CD4-positive, alpha-beta T cell treated with Interleukin-2 at 100 ng/mL for 4 hours (primary cell): ENCODE measurements at places on chromosomes 3 and 15.

DNA sequence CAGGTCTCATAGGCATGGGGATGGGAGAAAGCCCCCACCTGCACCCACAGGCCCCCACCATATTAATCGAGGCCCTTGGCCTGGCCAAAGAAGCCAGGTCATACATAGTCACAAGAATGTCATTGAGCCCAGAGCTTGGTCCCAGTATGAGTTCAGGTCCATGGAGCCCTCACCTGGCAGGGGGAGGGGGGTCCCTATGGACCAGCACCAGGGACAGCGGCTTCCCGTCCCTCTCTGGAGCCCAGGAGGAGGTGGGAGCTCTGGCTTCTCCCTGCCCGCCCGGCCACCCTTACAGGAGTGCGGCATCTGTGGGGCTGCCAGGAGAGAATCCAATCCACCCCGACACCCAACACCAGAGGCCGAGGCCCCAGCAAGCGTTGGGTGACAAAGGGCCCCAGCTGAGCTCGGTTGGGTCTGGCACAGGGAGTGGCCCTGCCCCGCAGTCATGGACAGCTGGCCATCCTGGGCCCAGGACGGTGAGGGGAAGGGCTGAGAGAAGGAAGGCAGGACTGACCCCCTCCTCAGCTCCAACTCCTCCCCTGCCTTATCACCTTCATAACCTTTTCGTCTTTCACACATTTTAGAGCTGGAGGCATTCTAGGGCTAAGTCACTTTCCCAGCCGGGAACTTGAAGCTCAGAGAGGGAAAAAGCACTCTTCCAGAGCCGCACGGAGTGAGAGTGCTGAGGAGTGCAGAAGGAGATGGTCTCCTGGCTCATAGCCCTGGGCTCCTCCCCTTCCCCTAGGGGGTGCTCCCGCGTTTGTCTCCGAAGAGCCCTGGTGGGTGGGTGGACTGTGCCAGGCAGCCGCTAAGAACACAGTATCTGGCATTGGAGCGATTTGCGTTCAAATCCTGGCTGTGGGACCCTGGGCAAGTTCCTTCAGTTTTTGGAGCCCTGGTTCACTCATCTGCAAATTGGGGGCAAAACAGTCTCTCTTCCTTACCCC is 54.6 kb downstream of the ATP2B2 start:
- no peak for DNase-seq

DNA sequence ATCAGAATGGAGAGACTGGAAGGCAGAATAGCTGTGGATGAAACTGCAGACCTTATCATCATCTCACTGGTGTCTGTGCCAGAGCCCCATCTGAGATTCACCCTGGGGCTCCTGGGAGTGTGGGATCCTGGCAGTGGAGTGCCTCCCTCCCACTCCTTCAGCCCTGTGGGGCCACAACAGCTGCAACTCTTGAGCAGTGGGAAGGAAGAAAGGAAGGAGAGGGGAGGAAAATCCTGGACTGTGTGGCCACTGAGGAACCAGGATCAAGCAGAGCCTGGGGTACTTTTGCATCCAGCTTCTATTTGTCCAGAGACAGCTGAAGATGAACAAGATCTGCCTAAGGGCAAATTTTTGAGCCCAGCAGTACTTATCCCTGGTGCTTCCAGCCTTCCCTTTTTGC is 13.1 kb upstream of the ALDH1A2 start:
- no peak for DNase-seq

DNA sequence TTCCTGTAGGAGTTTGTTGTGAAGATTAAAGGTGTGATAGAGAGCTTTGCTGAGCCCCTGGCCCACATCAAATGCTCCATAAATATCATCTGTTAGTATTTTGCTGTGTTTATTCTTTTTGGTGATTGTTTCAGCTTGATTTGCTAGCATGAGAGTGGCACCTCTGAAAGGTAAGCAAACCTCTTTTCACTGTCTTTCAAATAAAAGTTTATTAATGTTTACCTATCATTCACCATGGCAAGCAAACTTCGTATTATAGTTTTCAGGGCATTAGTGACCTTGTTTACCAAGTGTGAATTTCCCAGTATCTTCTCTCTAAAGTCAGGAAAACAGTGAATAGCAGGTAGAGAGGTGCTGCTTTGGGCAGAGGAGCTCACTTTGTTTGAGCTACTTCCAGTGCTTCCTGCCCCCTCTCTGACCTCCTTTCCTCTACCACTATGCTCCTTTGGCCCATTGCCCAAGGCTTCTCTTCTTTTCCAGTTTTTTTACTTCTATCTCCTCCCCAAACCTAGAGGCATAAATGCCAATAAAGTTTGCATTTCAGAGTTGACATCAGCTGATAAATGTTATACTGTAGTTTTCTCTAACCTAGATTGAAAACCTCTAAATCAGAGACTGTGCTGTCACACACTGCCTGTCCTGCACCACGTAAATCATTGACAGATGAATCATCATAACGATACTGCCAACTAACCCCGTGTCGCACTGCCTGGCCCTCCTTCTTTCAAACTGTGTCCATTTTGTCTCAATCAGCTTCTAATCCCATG is 569.0 kb downstream of the TUSC7 start:
- DNase-seq, result no peak

GRCh38 chr3:119794971-119795612 is 13.2 kb downstream of the NR1I2 start:
- DNase-seq, result no peak

DNA sequence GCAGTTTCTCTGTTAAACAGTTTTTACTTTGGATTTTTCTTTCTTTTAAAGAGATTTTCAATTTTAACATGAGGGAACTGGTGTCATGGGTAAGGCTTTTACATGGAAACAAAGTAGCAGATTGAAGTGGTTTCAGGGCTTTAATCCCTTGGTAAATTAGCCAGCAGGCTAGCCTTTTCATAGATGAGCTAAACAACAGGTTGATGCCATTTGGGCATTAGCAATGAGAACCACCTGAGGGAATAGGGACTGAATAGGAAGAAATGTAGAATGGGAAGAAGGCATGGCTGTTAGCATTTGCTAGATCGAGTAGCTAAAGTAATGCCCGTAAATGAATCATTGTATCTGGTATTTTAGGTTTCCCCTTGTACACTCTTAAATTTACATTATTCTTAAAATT is 165.5 kb upstream of the MLF1 start:
- DNase-seq, result no peak
